Activated T-cell treated with anti-CD3 and anti-CD28 coated beads for 4 hours (primary cell): ENCODE measurements at places on chromosomes 1 and 21.

DNA sequence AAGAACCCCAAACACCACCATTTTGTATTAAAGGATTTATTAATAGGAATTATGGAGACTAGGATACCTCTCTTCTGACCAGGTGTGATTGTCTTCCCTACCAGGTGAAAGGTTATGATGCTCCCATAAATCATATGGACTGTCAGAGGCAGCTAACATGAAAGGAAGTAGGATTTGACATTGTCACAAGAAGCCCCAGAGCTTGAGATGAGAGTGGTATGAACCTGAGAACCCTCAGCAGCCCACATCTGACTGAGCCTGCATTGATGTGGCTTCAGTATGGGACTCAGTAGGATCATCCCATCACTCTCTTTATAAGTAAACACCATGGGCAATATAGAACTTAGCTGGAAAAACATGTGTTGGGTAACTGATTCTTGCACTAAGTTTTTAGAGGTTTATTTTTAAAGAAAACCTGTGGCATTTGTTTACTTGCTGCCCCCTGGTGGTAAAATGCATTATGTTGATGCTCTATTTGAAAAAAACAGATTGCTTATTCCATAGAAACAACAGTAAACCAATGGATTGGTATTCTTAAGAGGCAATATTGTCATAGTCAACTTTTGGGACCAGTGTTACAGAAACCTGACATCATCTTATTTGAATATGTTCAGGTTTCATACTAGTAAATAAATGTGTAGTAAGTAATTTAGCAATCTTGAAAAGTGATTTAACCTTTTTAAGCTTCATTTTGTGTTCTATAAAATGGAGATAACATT lies 16.6 kb upstream of the CACYBP start:
- no peak for DNase-seq

DNA sequence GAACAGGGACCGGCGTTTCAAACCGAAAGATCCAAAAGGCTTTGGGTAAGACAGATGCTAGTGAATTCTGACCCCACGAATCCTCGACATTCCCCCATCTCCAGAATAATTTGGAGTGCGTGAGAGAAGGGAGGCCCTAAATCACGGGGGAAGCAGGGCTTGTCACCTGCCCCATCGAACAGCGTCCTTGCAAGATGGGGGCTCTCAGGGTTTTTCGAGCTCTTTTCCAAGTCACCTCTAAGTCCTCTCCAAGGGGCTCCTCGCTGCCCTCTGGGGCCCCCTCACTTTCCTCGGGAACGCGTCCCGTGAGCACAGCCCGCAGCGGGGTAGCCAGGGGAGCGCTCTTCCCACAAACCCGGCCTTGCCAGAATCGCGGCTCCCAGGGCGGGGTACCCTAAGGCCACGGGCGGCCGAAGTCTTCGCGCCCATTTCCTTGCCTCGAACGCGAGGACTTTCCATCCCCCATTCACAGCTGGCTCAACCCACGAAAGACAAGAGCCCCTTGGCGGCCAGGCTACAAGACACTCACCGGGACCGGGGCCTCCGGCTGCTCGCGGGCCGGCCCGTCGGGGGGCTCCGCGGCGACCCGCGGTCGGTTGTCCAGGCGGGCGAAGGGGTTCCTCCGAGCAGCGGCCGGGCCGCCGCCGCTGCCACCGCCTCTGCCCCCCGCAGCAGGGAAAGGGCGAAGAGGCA lies 546 bp downstream of the DONSON start:
- DNase-seq = no peak

DNA sequence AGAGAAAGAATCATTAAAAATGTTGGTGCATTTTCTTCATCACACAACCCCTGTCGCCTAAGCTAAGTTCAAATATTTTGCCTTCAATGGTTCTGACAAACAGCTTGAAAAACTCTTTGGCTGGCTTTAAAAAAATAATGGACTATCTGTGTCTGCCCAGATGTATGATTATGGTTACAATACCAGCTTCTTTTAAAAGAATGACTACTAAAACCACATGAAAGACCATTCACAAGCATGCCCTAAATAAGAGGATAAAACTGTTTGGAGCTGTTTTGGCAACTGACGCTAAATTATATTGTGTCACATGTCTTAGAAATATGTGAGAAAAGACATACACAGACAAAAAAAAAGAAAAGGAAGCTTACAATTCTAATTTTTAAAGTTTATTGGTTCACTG lies 23.7 kb upstream of the PLPPR4 start:
- no peak for DNase-seq

- DNase-seq = no peak
Measured at GRCh38 chr1:151729966-151730291, 8.6 kb downstream of the RIIAD1 start.

DNA sequence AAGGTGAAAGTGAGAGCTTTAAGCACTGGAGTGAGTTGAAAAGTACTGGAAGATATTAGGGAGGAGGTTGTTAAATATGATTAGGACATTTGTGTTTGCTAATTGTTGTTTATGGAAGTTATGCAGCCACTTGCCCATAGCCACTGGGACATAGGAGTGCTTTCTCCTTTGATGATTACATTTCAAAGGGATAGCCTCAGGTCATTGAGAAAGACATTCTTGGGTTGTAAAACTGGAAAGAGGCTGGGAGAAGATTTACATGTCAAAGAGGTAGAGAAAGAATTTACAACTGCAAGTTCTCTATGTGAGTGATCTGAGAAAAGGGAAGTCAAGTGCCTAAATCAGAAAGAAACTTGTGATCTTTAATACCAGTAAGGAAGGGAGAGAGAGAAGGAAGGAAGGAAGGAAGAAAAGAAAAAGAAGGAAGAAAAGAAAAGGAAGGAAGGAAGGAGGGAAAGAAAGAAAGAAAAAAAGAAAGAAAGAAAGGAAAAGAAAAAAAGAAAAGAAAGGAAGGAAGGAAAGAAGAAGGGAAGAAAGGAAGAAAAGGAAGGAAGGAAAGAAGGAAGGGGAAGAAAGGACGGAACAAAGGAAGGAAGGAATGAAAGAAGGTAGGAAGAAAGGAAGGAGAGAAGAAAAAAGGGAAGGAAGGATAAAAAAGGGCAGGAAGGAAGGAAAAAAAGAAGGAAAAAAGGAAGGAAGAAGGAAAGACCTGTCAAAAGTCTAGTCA lies 284.6 kb upstream of the DPYD start:
- no peak for DNase-seq

DNA sequence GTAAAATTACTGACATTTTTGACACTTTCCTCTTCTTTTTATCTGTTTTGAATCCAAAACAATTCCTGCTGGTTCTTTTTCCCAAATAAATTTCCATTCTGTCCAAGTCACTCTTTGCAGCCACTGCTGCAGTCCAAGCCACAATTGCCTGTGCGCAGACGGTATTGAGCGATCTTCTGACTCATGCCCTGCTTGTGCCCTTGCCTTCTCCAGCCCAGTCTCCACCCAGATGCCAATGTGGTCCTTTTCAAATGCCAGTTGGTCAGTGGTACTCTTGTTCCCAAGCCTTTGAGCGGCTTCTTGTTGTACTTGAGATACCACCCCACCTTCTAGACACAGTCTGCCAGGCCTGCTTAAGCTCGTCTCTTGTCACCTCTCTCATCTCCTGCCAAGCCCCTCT lies 78.9 kb downstream of the CAMTA1 start:
- no peak for DNase-seq
